SK-N-DZ (cell line): ENCODE measurements at places on chromosomes 3 and 15.

- no peak for DNase-seq
Observed at GRCh38 chr3:58409663-58410062, 24.0 kb downstream of the PDHB start.

- no peak for DNase-seq
Observed at GRCh38 chr3:158765518-158766205, 33.4 kb upstream of the RARRES1 start.

- DNase-seq: no peak
Observed at GRCh38 chr3:134929976-134930375, 134.9 kb downstream of the EPHB1 start.

DNA sequence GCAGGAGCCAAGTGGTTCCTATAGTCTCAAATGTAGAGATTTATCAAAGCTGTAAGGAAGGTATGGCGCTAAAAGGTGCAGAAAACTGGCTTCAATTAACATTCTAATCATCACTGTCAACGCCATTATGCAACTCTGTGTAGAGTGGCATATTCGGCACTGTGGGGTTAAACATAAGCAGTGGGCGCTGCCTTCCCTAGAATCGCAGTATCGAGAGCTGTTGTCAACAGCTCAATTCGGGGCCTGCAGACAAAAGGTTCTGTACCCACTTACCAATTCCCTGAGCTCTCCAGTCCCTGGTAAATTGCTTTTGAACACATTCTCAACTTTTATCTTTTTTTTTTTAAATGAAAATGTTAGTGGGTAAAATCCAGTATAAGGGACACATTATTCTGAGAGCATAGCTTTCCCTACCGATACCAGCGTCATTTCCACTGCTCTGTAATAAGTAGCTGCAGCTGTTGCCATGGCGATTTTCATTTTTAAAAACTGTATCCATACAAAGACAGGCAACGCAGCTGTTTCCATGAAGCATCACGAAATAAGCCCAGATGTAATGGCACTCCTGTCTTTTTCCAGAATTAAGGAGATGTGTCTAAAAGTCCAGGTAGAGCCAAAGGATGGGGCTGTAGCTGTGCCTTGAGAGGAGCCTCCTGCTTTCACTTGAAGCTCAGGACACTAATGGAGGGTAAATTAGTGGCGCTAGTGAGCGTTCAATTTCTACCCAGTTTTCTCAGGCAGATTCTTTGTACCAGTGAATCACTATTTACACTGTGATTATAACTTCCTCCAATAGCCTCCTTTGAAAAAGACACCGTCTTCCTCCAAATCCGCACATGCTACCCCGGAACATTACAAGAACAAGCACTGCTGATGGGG, 250.3 kb downstream of the SLC9A9 start:
- DNase-seq: no peak

GRCh38 chr3:126317029-126317996, 39.9 kb downstream of the KLF15 start:
- DNase-seq: no peak

DNA sequence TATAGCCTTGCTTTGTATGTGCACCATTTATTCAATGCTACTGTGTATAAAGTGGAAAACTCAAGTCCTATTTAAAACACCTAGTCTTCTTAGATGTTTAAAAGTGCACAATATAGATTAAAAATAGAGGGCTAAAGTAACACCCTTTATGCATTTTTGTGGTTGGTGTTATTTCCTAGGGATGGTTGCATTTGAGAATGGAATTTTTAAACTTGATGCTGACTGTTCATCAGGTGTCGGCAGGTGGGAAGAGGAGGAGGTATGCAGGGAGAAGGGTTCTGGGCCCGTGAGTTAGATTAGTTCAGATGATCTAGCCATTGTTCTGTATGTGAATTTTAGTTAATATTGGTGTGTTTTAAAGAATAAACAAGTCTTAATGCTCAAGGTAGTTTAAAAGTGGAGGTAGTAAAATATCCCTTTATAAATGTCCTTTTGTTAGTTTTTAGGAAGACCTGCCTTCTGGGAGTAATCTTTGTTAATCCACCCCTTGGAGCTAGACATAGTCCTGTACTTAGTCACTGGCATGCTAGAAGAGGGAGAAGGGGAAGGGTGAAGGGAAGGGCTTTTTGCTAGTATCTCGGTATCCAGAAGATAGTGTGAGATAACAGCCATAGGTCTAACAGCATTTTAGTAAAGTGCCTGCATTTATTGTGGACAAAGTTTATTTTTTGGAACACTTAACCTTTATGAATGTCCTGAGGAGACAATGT, 8.1 kb upstream of the SRPRB start:
- no peak for DNase-seq

GRCh38 chr15:27481768-27482167, 510.8 kb downstream of the GABRG3 start:
- no peak for DNase-seq

GRCh38 chr3:193621127-193621526, 28.1 kb downstream of the OPA1 start:
- no peak for DNase-seq

- no peak for DNase-seq
Observed at GRCh38 chr3:153574445-153574844, 412.4 kb downstream of the RAP2B start.

- no peak for DNase-seq
Observed at GRCh38 chr3:157423337-157423736, 13.3 kb upstream of the PTX3 start.

DNA sequence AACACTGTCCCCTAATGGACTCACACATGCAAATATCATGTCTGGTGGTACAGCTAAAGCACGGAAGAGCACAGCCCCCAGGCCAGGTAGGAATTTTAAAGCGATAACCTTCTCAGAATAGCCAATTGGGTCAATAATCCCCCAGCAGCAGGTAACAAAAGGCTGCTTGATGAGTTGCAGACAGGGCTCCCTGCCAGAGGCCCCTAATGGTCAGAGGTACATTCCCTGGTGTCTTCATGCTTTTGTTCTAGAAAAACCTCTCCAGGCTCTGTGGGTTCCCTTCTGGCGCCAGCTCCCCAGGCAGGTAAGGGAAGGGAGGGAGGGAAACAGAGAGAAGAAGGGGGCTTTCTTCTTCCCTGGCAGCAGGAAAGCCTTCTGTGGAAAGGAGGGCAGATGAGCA, 43.4 kb upstream of the PRTG start:
- DNase-seq: no peak

GRCh38 chr3:121719423-121719822, 30.1 kb downstream of the GOLGB1 start:
- DNase-seq: no peak

- no peak for DNase-seq
Observed at GRCh38 chr3:133941415-133941821, 45.7 kb upstream of the RAB6B start.

DNA sequence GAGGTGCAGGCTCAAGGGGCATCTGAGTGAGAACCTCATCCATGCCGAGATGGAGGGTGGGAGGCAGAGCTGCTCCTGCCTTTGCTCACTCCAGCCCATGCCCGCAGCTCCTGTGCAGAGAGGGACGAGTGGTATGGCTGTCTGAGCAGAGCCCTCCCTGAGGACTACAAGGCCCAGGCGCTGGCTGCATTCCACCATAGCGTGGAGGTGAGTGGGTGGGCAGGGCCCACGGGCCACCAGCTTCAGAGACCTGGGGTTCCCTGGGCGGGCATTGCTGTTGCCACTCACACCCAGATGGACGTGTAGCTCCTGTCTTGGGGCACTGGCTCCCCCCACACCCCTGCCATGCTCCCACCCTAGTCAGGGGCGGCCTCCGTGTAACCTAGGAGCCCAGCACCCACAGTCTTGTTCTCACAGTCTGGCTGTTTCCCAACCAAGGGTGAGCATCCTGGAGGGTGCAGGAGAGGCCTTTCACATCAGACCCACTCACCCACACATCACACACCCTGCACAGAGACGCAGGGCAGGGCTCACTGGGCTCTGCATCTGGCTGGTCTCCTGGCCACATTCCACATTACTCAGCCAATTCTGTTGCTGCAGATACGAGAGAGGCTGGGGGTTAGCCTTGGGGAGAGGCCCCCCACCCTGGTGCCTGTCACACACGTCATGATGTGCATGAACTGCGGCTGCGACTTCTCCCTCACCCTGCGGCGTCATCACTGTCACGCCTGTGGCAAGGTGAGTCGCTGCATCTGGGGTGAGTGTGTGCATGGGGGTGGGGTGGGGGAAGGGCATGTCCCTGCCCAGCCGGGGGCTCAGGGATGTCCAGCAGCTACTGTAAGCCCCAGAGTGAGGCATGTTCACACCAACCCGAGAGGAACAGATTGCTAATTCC, 25.3 kb upstream of the NR2C2 start:
- no peak for DNase-seq

DNA sequence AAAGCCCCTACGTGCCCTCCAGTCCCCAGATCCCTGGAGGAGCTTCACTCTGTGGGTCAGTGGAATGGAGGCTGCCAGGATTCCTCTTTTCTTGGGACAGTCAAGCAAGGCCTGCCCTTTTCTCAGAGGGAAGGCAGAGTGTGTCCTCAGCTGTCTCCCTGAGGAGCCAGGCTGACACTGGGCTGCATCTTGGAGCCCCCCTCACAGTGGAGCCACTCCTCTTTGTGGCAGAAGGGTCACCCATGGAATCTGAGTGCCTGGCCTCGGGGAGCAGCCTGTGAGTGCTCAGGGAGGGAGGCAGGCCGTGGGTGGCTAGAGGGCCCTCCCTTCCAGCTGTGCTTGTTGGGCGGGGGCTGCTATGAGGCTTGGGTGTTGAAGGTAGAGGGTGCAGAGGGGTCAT, 41.2 kb downstream of the BOC start:
- DNase-seq: no peak

DNA sequence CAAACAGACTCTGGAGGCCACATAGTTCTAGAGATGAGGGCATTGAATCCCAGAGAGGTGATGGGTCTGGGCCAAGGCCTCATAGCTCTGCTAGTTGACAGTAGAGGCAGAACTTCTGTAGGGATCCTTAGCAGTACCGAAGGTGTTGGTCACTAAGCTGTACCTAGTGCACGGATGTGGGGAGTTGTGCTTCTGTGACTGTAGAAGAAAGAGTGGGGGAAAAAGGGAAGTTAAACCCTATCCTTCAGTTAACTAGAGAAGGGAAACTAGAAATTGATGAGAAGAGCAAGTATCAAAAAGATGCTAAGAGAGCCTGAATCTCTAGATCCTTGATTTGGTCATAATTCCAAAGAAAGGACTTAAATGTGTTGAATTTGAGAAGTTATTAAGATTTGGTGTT, 186.7 kb downstream of the NFKBIZ start:
- no peak for DNase-seq

GRCh38 chr3:68007621-68008226, 353.3 kb upstream of the SUCLG2 start:
- peak; percentile 4 for DNase-seq

GRCh38 chr3:184005941-184006507, 11.7 kb downstream of the ABCC5 start:
- DNase-seq: no peak

- DNase-seq: no peak
Observed at GRCh38 chr3:165725296-165725695, 111.9 kb downstream of the BCHE start.

GRCh38 chr3:72515941-72516340, 332.3 kb downstream of the SHQ1 start:
- no peak for DNase-seq

DNA sequence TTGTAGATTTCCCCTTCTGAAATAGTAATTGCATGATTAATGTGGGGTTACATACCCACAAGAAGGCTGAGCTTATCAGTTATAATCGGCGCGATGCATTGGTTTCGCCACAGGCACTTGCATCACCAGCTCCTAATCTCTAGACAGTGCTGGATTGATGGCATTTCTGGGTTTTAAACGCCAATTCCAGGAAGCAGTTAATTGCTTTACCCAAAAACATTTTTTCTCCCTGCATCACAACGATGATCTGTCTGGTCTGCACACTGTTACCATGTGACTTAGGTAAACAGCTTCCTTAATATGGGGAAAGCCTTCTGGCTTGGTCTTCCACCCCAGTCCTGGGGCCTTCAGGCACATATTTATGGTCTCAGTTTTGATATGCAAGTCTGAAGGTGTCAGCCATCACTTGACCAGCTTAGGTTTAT, 70.0 kb upstream of the HEG1 start:
- peak; percentile 51 for DNase-seq

- DNase-seq: no peak
Observed at GRCh38 chr3:42735615-42736014, 33.0 kb upstream of the HHATL start.
